Right atrium auricular region (tissue), 2 donors: ENCODE measurements at places on chromosomes 12 and 14. TPM values are rescaled to one million over a fixed set of nuclear protein-coding genes. Genes with fewer than 3 reads are reported as not detected.

- no peak for DNase-seq
- no peaks in the 10 kb centered on the region for H3K36me3 ChIP-seq
- H3K27ac ChIP-seq: no peak overlapping the region
Observed at GRCh38 chr12:115223991-115224390, 540.0 kb upstream of the TBX3 start.

GRCh38 chr12:93589081-93589480, 16.6 kb downstream of the SOCS2 start:
- H3K4me1 ChIP-seq: no peaks in the 10 kb centered on the region
- H3K27me3 ChIP-seq: no peaks in the 10 kb centered on the region
- H3K4me3 ChIP-seq: no peak overlapping the region
- no peak for DNase-seq
- H3K27ac ChIP-seq: no peak overlapping the region

- no peaks in the 10 kb centered on the region for H3K4me1 ChIP-seq
- H3K27me3 ChIP-seq: no peaks in the 10 kb centered on the region
- no peak overlapping the region for H3K4me3 ChIP-seq
- no peak overlapping the region for H3K27ac ChIP-seq
Observed at GRCh38 chr12:54759751-54760150, 94.6 kb upstream of the MUCL1 start.

DNA sequence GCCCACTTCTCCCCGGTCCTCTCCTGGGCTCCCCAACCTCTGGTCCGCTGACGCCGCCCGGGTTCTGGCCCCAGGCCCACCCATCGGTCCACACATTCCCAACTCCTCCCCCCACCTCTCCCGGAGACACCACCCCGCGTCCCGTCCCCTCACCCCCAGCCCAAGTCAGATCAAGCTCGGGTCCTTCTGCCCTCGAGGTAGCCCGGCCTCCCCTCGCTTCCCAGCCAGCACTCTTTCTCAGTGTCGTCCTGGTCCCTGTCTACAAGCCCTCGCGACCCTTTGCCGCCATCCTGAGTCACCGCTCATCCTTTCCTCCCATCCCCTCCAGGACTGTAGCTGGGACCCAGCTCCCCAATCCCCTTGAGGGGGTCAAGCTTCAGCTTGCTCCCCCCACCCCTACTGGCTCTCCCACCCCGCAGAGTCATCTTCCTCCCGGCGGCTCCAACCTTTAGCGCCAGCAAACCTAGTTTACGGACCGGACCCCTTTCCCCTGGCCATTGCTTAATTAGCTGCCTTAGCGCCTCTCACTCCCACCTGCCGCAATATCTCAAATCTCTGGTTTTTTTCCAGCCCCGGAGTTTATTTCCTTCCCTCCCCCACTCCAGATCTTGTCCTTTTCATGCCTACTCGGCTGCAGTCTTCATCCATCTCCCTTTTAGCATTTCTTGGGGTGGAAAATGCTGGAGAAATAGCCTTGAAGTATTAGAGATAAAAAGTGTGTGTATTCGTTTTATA, 1.1 kb downstream of the PPP4R4 start:
- no peak for DNase-seq
- H3K27me3 ChIP-seq: no peaks in the 10 kb centered on the region
- peak overlapping the region; percentile 54 for H3K4me3 ChIP-seq

Gene DLK1
- total RNA-seq: not detected

Gene GNB3
- total RNA-seq: 1.5 TPM

GRCh38 chr12:76588881-76589565, 29.5 kb upstream of the OSBPL8 start:
- H3K27ac ChIP-seq: no peak overlapping the region
- H3K4me1 ChIP-seq: no peaks in the 10 kb centered on the region
- DNase-seq: no peak
- no peaks in the 10 kb centered on the region for H3K36me3 ChIP-seq
- no peaks in the 10 kb centered on the region for H3K27me3 ChIP-seq

DNA sequence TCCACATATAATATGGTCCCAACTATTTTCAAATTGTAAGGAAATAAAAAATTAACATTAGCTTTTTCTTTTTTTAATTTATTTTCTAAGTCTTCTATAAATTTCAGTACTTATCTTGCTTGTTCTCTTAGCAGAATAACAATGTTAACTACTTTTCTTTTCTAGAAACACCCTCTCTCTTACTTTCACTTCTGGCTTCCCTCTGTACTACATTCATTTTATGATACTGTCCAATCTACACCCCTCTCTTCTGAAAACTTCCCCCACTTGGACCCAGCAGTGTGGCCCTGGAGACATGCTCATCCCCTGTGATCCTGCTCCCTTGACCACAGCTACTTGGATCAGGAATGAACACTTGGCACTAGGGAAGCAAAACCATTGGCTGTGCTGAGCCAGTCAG, 15.7 kb downstream of the SGPP1 start:
- no peak overlapping the region for H3K4me3 ChIP-seq
- DNase-seq: no peak
- no peaks in the 10 kb centered on the region for H3K27me3 ChIP-seq
- no peak overlapping the region for H3K27ac ChIP-seq
- peaks cover 5% of the 10 kb centered on the region for H3K4me1 ChIP-seq

DNA sequence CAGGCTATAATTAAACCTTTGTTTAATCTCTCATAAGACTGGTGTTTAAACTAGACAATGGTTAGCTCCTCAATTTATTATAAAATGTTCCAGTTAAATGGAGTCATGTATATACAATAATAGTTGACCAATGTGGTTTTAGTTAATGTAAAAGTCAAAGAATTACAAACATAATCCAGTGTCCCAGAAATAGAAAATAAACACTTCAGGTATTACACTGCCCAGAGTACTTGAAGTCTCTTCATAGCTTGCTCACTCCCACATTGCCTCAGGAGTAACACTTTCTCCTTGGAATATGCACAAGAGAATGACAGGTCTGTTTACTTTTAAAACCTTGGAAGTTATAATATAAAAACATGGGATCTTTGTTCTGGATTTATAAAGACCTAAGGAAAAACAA, 60.5 kb downstream of the SLC38A1 start:
- H3K4me1 ChIP-seq: peaks cover 49% of the 10 kb centered on the region
- peaks cover 27% of the 10 kb centered on the region for H3K36me3 ChIP-seq
- DNase-seq: no peak
- no peak overlapping the region for H3K4me3 ChIP-seq
- no peaks in the 10 kb centered on the region for H3K27me3 ChIP-seq

GRCh38 chr14:59159169-59159568, 29.3 kb upstream of the DAAM1 start:
- H3K27ac ChIP-seq: no peak overlapping the region
- H3K4me1 ChIP-seq: no peaks in the 10 kb centered on the region
- H3K36me3 ChIP-seq: no peaks in the 10 kb centered on the region
- no peak overlapping the region for H3K4me3 ChIP-seq
- DNase-seq: no peak

- H3K4me3 ChIP-seq: no peak overlapping the region
- DNase-seq: no peak
- no peaks in the 10 kb centered on the region for H3K27me3 ChIP-seq
- no peak overlapping the region for H3K27ac ChIP-seq
- no peaks in the 10 kb centered on the region for H3K36me3 ChIP-seq
Observed at GRCh38 chr14:40096968-40097367, 664.7 kb upstream of the FBXO33 start.
